ENCODE measurements at places on chromosomes 1 and 21. TPM values are rescaled to one million over a fixed set of nuclear protein-coding genes. Genes with fewer than 3 reads are reported as not detected.

DNA sequence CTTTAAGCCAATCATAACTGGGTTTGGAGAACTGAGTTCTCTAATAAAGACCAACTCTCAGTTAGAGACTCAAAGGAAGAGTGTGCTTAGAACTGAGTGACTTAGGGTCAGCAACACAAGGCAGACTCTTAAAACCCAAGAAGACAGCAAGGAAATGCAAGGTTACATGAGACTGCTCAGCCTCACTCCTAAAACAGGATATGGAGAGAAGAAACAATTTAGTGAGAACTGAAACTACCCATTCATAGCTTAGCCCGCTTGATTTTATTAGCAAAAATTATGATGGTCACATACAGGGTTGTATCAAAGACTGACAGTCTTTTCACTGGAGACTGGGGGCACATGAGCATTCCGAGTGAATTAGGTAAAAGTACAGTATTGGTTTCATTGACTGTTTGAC lies 78.9 kb upstream of the DMRTA2 start:
- DNase-seq = no peak

GRCh38 chr1:30888391-30888790 lies 20.2 kb downstream of the SDC3 start:
- DNase-seq = no peak

DNA sequence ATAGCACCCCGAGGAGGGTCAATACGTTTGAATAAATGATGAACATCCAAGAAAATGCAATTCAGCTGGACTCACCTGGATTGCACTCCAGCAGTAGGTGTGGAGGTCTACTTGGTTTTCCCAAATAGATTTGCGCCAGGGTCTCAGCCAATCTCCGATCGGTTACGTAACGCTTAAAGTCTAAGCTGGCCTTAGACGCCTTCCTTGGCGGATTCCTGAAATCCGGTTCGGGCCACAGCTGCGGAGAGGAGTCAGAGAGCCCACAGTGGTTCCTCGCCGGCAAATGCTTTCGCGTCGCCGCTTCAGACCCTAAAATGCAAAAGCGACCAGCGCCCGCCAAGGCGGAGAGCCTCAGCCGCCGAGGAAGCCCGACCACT lies 322 bp downstream of the TFB2M start:
- peak; percentile 79 for DNase-seq

DNA sequence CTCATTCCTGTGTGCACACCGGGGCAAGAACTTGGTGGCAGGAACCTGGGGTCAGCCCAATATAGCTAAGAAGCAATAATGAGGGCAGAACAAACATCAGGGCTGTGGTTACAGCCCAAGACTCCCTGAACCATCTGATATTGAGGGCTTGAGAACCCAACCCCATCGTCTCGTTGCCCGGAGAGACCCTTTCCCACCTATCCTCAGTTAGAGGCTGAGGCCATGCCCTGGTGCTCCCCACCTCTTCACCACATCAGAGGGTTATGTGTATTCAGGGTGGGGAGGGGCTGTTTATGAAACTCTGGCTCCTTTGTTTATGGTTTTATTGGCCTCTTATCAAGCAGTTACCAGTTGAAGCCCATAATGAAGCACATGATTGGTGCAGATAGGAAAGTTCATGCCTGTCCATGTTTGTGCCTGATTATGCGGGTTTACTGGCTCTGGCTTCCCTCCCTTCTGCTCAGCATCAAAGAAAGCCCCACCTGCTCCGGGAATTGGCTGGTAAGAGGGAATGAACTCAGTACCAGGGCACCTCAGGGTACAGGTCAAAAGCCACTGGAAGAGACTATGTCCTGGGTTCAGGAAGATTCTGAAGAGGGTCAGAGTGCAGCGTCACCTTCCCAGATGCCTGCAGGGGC lies 14.5 kb downstream of the NUAK2 start:
- no peak for DNase-seq

- no peak for DNase-seq
These were observed 6.5 kb upstream of the SYNC start for GRCh38 chr1:32709075-32709474.

The TMEM54 gene
- total RNA-seq = 13.6 TPM

DNA sequence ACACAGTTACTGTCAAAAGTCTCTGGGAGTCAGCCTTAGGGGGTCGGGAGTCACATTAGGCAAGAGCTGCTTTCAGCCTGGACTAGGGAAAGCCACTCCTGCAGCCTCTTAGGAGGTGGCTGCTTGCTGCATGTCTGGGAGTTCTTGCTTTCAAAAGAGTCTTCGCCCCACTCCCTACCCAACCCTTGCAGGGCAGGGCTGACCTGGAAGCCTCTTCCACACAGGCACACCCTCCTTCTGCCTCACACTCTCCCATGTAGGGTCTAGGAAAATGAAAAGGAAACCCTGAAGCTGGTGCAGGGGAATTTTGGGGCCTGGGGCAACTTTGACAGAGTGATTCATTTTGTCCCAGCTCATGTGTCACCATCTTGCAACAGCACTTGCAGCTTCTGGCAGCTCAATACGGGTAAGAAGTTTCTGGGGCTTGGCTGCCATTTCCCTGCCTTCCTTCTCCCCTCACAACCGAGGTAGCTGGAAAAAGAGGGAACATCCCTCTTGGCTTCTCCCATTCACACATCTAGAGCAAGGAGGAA lies 37.3 kb downstream of the KCND3 start:
- DNase-seq = no peak

DNA sequence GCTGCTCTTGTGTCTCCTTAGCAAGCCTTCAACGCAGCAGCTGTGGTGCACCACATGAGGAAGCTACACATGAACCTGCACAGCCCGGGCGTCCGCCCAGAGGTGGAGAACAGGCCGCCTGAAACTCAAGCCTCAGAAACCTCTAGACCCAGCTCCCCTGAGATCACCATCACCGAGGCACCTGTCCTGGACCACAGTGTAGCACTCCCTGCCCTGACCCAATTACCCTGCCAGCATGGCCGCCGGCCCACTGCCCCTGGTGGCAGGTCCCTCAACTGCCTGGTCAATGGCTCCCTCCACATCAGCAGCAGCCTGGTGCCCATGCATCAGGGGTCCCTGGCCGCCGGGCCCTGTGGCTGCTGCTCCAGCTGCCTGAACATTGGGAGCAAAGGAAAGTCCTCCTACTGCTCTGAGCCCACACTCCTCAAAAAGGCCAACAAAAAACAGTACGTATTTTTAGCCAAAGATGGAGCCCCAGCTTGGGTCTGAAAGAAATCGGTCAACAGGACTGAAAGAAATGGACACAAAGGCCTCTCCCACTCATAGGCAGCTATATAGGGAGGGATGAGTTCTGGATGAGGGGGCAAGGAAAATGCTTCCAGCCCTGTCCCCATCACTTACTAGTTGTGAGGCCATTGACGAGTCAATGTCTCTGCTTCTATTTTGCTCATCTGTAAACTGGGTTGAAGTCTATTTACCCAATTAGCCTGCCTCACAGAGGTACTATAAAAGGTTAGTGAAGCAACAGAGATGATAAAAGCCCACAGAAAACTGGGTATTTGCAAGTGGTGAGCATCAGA lies 28.5 kb downstream of the CAMK1G start:
- DNase-seq = no peak

The DISP3 gene
- 11.1 TPM for total RNA-seq

The GJB4 gene
- 0.07 TPM for total RNA-seq

DNA sequence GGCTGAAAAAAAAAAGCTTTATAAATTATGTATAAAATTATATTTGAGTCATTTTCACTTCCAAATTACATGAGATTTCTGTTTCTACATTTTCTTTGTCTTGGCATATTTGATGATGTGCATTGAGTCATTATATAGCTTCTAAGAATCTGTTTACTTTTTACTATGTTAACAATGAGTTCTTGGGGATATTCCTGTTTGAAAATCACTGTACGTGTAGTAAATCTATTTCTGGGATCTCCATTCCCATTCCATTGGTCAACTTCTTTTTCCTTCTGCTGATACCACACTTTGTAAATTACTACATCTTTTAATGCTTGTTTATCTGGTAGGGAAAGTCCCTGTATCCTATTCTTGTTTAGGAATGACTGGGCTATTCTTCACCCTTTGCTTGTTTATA lies 43.6 kb downstream of the TNFRSF9 start:
- DNase-seq = no peak

- DNase-seq = no peak
These were observed 92.9 kb upstream of the NEGR1 start for GRCh38 chr1:72375226-72375625.

DNA sequence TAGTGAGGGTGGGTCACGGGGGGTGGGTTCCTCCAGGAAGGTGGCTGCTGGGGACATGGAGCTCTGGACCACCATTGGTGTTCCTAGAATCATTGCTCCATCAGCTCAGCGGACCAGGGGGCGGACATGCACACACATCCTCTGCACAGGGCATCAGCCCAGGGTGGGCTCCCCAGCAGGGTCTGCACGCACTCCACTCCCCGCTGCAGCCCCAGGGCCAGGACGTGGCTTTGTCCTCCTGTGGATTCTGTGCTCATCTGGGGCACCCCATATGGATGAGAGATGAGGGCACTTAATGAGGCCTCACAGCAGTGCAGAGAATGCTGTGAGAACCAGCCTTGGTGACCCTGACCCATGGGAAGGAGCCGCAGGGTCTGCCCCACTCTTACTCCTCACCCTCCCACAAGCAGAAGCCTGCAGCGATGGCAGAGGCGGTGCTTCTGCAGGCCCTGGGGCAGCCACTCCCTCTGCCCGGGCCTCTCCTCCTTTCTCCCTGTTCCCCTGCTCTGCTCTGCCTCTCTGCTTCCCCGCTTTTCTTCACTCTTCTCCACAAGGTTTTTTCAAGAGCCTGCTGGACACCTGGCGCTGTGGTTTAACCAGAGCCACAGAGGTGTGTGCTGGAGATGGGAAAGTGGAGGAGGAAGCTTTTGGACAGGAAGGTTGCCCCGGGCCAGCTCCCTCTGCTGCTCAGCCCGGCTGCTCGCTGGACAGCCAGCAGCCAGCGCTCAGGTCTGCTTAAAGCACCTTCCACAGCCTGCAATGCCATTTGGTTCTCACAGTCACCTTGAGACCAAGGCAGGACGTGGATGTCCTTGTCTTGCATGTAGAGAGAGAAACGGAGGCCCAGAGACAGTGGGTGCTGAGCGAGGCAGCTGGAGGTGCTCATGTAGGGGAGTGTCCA lies 26.3 kb upstream of the PCBP3 start:
- DNase-seq = peak; percentile 25

The C1QA gene
- not detected for total RNA-seq

The CLCA1 gene
- total RNA-seq = not detected

DNA sequence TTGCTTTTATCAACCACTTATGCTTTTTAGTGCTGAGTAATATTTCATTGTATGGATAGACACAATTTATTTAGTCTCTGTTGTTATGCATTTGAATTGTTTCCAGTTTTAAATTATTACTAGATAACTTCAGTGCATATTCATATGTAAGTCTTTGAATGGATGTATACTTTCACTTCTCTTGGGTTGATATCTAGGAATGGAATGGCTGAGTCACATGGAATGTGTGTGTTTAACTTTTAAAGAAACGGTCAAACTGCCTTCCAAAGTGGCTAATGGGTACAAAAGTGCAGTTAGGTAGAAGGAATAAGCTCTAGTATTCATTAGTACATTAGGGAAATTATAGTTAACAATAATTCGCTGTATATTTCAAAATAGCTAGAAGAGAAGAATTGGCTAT lies 82.4 kb downstream of the NPHS2 start:
- no peak for DNase-seq

The LDLRAD1 gene
- not detected for total RNA-seq

DNA sequence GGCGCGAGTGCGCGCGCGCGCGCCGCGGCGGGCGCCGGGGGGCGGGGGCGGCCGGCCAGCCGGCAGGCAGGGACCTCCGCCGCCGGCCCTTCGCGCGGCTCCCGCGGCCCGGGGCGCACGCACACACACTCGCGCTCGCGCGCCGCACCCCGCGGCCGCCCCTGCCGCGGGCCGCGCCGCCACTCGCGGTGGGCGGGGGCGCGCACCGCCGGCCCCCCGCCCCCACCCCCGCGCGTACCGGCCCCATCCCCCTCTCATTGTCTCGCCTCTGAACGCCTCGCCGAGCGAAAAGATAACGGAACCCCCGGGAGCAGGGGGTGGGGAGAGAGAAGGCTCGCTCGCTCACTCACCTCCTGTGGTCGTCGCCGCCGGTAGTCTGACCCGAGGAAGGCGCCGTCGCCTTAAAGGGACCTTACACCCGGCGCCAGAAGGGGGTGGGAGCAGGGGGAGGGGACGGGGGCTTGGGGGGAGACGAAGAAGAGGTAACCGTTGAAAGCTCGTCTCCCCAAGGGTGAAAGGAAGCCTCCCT lies 428 bp downstream of the POGZ start:
- peak; percentile 82 for DNase-seq

The SPRR1B gene
- not detected for total RNA-seq

DNA sequence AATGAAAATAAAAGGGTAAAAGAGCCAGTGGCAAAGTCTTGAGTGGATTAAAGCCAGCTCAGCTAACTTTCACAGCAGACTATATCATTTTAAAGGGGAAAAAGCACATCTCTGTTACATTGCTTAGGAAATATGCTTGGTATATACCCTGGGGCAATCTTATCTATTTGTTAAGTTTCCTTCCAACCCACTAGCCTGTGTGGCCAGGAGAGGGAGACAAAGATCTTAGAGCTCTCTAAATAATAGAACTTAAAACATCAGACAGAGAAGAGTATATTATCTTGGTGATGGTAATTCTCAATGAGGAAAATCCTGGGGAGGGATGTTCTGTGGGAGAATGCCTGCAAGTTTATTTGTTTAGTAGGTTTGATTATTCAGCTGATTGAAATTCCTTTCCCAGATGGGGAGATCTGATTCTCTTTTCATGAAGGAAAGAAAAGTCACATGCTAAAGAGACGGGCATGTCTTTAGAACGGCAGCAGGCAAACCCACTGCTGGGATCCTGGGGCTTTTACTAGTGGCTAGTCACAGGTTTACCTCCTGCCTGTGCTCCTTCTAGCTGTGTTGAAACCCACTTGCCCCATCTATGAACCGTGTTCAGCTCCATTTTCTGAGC lies 3.6 kb downstream of the KCNE2 start:
- DNase-seq = peak; percentile 90

DNA sequence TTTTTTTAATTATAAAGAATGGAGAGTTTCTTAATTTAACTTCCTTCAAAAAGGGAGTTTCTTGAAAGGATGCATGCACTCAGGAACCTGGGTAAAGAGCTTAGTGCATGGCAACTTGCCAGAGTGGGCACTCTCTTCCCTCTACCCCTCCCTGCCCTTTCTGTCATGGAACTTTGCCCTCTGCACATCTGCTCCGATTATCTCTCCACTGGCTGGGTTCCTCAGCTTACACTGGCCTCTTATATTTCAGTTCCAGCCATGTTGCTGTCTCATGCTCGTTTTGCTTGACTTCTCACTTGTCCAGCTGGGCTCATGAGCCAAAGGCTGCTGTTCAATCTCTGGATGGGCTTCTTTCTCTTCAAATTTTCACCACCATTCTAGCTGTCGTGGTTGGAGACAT lies 87.0 kb downstream of the NCAM2 start:
- no peak for DNase-seq

- DNase-seq = no peak
These were observed 21.1 kb upstream of the OR10J5 start for GRCh38 chr1:159556931-159557369.

- no peak for DNase-seq
These were observed 51.9 kb downstream of the AGPAT3 start for GRCh38 chr21:43916691-43917514.

DNA sequence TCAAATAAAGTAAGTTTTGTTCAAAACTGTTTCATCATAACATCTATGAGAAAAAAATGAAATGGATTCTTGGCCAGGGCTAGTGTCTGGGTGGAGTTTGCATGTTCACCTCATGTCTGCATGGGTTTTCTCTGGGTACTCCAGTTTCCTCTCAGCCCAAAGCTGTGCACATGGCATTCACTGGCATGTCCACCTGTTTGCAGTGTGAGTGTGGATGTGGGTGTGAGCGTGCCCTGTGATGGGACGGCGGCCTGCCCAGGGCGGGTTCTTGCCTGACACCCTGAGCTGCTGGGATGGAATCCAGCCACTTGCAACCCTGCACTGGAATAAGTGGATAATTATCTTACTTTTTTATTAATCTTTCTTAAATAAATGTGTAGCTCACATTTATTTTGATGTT lies 185.5 kb downstream of the RYR2 start:
- no peak for DNase-seq

The TEX38 gene
- not detected for total RNA-seq
